ENCODE measurements at places on chromosomes 7 and 10.

- no peak for DNase-seq
Observed at GRCh38 chr10:124619195-124619594, 125.0 kb downstream of the FAM53B start.

DNA sequence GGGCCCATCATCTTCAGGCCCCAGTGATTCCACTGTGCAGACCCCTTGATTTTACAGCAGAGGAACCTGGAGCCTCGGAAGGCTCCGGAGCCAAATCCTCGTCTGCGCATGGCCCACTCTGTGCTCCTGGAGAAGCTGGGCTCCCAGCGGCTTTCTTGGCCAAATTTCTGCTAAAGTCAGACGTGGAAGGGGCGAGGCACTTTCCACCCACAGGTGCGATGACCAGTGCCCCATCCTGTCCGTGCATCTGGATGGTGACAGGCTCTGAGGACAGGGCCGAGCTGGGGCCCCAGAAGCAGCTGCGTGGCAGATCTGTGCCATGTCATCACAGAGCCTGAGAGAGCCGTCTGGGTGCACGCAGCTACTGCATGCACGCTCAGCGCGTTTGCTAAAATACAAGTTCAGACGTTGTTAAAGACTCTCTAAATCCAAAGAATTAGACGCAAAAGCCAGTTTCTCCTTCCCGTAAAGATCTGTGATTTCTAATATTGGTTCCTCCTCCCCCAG lies 57.2 kb downstream of the JAKMIP3 start:
- DNase-seq, result no peak

DNA sequence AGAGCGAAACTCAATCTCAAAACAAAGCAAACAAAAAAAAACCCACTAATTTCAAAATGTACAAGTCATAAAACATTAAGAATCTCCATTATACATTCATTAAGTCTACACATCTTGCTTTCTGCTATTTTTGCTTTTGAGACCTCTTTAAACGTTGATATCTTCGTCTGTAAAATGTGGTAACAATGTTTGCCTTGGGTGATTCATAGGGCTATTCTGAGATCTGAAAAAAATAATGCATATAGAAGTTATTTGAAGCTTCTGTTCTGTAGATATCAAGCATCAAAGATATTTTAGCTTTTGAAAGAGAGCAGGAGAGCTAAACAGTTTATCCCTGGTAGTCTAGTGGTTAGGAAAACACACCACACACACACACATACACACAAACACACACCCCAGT lies 158.1 kb upstream of the PLXDC2 start:
- DNase-seq, result no peak

- no peak for DNase-seq
Observed at GRCh38 chr10:130201043-130201380, 64.8 kb downstream of the GLRX3 start.

- no peak for DNase-seq
Observed at GRCh38 chr10:74558897-74559296, 267.5 kb upstream of the KAT6B start.

GRCh38 chr7:94656925-94657731 lies 1.2 kb upstream of the SGCE start:
- DNase-seq, result peak; percentile 19

DNA sequence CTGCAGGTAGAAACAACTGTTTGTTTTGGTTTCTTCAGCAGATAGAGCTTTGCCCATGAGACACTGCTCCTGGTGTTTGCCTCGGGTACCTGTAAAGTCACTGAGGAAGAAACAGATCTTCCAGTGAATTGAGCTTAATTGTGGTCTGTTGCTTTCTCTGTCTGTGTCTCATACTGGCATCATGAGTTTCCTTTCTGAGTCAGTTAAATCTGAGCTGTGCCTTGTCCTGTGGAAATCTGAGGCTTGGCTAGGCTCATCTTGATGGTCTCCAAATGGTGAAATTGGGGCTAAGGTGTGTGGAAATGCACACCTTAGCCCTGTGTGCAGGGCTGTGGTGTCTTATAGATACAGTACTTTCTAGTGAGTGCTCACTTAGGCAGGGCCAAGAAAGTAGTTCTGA lies 67.4 kb downstream of the GBF1 start:
- no peak for DNase-seq

- no peak for DNase-seq
Observed at GRCh38 chr10:97589479-97589878, at the start of gene C10orf62. TSS of gene C10orf62 (plus strand) at chr10:97589721. CDS start at chr10:97589898, 177 bp downstream.

GRCh38 chr7:123641901-123642300 lies 13.8 kb upstream of the LMOD2 start:
- DNase-seq, result no peak

DNA sequence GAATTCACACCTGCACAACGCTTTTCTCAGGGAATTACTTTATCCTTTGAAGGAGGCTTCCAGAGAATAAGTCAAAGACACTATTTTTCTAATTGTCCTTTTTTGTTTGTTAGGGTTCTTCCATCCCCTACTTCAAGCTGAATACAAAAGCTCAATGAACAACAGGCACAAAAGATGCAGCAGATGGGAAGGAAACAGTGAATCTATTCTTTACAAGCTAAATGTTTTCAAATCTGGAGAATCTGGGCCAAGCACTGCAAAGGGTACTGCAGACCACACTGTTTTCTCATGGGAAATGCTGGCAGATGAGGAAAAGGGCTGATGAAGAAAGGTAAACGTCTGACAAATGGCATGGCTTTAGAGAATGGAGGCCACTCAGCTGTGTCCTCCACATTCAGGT lies 18.5 kb downstream of the LIPA start:
- DNase-seq, result no peak

- no peak for DNase-seq
Observed at GRCh38 chr7:159070431-159071148, 74.1 kb downstream of the VIPR2 start.

- no peak for DNase-seq
Observed at GRCh38 chr7:156334636-156335035, 305.9 kb upstream of the RNF32 start.

- no peak for DNase-seq
Observed at GRCh38 chr7:101362334-101363195, at the start of gene COL26A1. TSS of gene COL26A1 (plus strand) at chr7:101362875. CDS start at chr7:101363033, 158 bp downstream.

GRCh38 chr7:20932785-20933527 lies 146.3 kb upstream of the SP8 start:
- no peak for DNase-seq

DNA sequence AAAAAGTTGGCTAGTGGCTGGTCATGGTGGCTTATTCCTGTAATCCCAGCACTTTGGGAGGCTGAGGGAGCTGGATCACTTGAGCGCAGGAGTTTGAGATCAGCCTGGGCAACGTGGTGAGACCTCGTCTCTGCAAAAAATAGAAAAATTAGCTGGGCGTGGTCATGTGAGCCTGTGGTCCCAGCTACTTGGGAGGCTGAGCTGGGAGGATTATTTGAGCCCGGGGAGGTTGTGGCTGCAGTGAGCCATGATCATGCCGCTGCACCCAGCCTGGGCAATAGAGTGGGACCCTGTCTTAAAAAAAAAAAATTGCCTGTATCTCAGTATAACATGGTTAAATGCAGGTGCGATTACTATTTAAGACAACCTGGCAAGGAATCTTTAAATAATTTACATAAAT lies 61.0 kb downstream of the ADD3 start:
- DNase-seq, result no peak

DNA sequence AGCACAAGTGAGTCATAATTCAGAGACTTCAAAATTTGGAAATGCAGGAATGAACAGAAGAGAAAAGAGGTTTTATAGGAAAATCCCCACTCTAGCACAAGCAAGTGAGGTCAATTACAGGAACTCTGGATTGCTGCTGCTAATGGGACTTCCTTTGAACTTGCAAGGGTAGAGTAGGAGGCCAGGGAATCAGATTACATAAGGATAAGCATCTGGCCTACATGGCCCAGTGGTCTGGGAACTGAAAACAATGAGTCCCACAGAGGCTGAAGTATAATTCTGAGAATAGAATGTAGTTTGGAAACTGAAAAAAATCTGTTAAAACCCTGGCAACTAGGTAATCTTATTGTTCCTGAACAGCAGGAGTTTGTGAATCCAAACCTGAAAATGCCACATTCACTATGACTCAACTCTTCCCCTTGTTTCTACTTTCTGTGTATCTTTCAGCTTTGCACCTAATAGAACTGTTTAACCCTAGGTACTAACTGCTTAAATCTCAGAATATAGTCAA lies 66.5 kb downstream of the CTNNA3 start:
- no peak for DNase-seq

DNA sequence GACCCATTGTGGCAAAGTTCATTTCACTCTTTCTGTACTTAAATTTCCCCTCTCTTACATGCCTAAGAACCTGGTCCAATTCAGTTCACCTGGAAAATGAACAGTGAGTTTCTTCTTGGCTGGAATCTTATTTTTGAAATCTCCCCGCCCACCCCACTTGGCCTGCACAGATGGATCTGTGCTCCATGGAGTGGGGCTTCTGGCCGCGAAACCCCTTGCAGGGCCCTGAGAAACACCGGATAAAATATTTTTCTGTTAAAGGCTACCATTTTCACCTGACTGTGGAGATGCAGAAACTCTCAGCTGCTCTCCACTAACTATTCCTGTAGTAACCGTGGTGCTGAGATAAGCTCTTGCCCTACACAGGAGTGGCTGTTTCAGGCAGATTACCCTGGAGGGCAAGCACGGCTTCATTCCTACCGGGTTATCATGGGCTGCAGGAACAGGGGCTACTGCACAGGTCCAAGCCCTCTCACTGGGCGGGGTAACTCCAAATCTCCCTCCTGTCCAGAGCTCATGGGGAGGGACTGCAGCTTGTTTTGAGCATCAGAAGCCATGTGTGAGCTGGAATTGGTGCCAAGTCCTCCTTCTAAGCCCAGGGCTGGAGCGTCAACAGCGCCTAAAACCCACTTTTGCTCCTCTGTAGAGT lies 118.9 kb downstream of the PRPF18 start:
- no peak for DNase-seq

DNA sequence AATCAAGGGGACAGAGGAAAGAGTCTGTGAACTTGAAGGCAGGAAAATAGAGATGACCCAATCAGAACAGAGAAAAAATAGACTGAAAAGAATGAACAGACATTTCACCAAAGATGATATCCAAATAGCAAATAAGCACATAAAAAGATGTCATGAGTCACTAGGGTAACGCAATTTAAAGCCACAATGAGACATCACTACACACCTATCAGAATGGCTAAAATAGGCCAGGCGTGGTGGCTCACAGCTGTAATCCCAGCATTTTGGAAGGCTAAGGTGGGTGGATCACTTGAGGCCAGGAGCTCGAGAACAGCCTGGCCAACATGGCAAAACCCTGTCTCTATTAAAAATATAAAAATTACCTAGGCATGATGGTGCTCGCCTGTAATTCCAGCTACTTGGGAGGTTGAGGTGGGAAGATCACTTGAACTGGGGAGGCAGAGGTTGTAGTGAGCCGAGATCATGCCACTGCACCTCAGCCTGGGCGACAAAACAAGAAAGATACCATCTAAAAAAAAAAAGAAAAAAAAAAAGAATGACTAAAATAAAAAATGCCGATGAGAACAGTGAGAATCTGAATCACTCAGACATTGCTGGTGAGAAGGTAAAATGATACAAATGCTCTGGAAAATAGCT lies 100.9 kb downstream of the LHPP start:
- no peak for DNase-seq

GRCh38 chr7:99196536-99197258 lies 11.2 kb downstream of the KPNA7 start:
- DNase-seq, result no peak

- DNase-seq, result no peak
Observed at GRCh38 chr7:55591282-55591931, 19.1 kb upstream of the VOPP1 start.

DNA sequence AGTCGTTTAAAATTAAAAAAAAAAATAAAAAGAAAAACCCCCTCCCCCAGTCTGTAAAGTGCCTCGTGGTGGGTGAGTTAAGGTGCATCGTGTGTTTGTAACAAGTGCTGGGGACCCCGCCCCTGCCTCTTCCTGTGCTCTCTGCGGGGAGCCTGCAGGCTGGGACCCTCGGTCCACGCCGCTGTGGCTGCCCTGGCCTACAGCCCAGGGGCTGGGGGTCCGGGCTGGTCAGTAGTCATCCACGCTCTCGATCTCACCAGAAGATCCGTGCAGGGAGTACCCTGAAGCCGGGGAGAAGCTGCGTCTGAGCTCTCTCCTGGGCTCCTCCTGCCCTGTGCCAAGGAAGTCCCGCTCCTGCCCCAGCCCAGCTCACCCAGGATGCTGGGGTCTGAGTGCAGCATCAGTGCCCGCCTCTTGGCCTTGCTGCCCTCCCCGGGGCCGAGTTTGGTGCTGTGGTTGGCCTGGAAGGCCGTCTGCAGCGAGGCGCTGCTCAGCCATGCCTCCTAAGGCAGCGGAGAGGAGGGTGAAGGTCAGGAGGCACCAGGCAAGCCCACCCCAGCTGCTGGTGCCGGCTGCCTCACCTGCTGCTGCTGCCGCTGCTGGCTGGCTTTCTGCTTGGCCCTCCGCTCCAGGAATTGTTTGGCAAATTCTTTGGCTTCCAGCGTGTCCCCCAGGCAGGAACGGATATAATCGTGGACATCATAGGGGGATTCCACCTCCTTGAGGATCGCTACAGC lies 8.1 kb downstream of the GNB2 start:
- no peak for DNase-seq

DNA sequence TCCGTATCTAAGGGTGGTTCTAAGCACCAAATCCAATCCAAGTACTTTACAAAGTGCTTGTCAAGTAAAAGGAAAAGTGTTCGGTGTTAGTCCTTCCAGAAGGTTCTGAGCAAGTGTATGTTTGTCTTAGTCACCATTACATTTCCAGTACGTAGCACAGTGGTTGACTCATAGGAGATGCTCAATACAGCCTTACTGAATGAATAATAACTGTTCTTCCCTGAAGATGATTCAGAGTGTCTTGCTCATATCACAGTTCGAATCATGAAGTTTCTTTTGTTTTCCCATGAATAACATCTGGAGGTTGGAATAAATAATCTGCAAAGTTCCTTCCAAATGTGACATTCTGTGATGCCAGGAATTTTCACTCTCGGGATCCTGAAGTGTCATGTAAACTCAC lies 53.4 kb downstream of the WNT2 start:
- peak; percentile 61 for DNase-seq

GRCh38 chr10:14707481-14707880 lies 67.2 kb downstream of the FAM107B start:
- DNase-seq, result no peak

DNA sequence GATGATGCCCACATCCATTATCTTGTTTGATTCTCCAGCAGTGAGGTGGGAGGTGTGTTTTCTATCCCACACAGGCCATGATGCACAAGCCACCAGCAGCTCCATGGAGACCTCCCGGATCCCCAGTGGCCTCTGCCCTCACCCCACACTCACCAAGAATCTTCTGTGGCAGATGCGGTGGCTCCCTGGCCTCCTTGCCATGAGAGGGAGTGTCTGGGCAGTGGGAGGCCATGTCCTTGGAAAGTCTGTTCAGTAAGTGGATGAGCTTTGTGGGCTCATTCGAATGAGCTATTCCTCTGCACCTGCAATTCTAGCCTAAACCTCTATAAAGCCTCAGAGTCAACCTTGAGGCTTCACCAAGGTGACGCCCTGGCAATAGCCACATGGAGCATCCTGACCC lies 243.8 kb downstream of the TCERG1L start:
- no peak for DNase-seq

Measured in HS-27A (cell line).